ENCODE measurements at places on chromosomes 11 and 22.

DNA sequence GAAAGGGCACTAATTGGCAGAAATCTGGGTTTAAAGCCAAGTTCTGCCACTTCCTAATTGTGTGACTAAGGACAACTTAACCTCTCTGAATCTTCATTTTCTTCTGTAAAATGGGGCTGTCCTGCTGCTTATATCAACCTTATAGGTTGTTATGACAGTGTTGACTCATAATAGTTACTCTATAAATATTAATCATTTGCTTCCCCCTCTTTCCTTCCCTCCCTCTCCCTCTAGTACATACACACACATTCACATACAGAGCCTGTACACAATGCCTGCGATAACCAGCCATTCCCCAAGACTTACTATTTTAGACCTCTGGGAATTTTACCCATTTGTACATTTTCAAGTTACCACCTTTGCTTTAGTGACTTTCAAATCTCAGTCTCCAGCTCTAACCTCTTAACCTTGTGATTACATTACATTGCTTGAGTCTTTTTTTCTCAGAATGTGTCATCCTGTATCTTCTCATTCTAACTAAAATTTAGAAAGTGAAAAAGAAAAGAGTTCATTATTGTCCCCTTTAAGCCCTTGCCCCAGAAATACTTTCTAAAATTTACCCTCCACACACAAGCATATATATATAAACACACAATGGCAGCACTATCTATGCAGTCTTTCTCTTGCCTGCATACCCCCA, 31.9 kb downstream of the GDPD4 start:
- peak; percentile 52 for DNase-seq

- DNase-seq: no peak
Observed at GRCh38 chr11:27553186-27553585, 46.6 kb upstream of the LIN7C start.

- peak; percentile 68 for DNase-seq
Observed at GRCh38 chr11:33044285-33044756, 4.9 kb downstream of the TCP11L1 start.

- DNase-seq: no peak
Observed at GRCh38 chr22:40586781-40587180, 49.7 kb downstream of the MRTFA start.

DNA sequence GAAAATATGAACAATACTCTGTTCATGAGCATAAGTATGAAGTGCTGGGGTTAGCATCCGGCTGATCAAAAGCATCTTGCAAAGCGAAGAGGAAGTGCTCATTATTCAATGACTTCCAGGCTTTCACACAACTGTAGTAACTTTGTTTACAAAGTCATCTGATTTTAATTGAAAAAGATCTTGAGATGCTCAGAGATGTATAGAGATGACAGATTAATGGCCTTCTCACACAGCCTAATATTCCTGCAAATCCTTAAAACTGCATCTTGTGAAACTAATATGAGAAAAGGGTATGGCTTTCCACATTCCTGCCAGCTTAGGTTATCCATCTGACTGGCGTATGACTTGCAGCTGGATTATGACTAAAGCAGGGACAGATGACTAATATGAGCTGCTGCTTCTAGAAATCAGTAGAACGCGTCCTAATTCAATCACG, 125.4 kb downstream of the CASP12 start:
- peak; percentile 94 for DNase-seq

DNA sequence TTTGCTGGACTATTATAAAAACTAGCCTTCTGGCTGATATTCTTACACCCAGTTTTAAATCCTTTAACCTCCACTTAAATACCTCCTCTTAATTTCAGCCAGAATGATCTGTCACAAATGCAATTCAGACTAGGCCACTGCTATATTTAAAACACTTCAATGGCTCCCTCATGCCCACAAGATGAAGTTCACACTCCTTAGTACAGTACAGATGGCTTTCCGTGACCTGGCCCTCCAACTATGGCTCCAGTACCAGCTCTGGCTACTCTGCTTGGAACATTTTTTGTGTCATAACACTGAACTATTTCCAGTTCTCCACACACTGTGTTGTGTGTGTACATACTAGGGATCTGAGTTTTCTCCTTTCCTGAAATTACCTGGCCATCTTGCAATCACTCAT, 353.4 kb downstream of the SOX6 start:
- DNase-seq: no peak

- DNase-seq: peak; percentile 53
Observed at GRCh38 chr11:7871056-7871455, 60.0 kb downstream of the OR10A6 start.

GRCh38 chr11:1287928-1288327, 21.5 kb downstream of the TOLLIP start:
- no peak for DNase-seq

- DNase-seq: peak; percentile 21
Observed at GRCh38 chr11:62217191-62217748, 8.8 kb downstream of the SCGB2A1 start.

GRCh38 chr11:71342116-71342515, 89.7 kb upstream of the SHANK2 start:
- peak; percentile 35 for DNase-seq

- DNase-seq: no peak
Observed at GRCh38 chr11:69003301-69003865, 9.7 kb downstream of the MRGPRF start.

DNA sequence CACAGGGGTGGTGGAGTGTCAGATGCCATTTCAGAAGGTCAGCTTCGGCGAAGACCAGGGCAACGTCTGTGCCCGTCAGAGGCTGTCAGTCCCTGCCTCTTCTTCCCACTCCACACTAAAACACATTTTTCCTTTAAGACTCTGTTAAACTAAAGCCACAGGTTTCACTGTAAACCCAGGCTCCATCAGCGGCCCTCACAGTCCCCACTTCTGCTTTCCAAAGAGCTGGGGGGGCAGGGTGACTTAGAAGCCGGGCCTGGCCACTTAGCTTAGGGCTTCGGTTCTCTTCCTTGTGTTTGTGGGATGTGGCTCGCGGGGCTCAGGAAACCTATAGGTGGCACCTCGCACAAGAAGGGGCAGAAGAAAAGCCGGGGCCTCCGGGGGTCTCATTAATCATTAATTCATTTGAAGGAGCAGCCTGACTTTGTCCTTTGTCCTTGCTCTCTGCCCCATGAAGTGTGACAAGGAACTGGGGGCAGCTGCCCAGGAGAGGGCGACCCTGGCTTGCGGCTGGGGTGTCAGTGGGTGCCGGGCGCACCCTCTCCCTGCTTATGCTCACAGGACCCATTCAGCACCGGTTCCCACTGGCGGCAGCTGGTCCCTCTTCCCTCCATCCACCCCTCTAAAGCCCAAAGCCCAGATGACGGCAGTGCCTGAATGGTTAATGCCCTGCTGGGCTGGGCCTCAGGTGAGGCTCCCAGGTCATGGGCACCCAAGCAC, 4.1 kb downstream of the SLC25A45 start:
- DNase-seq: no peak

DNA sequence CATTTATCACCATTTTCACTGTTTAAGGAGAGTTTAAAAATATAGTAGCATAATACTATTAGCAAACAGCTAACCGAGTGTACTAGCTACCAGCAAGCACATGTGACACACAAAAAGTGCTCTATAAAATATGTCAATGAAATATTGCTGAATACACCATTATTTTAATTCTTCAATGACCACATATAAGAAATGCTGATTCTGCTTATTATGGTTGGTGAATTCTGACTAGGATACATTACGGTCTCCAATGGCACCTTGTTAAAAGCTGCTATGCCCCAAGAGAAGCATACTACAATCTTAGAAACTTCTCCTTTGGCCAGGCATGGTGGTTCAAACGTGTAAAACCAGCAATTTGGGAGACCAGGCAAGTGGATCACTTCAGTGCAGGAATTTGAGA, 129.8 kb downstream of the MRTFA start:
- DNase-seq: no peak

- DNase-seq: no peak
Observed at GRCh38 chr11:69909561-69910518, 90.6 kb upstream of the FGF3 start.

DNA sequence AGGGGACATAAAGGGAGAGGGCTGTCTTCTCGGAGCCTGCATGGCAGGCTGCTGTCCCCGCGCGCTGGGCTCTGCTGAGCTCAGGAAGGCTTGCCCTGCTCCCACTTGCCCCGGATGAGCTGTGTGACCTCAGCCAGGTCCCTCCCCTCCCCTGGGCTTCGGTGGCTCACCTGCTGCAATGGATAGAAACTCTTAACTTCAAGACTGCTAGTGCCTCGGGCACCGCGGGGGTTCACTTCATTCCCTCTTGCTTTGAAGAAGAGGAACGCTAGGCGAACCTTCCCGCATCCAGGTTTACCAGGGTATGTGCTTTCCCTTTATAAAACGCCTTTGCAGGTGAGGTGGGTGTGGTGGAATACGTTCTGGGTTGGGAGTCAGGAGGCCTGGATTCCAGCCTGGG, 115.0 kb downstream of the PHF21B start:
- no peak for DNase-seq

DNA sequence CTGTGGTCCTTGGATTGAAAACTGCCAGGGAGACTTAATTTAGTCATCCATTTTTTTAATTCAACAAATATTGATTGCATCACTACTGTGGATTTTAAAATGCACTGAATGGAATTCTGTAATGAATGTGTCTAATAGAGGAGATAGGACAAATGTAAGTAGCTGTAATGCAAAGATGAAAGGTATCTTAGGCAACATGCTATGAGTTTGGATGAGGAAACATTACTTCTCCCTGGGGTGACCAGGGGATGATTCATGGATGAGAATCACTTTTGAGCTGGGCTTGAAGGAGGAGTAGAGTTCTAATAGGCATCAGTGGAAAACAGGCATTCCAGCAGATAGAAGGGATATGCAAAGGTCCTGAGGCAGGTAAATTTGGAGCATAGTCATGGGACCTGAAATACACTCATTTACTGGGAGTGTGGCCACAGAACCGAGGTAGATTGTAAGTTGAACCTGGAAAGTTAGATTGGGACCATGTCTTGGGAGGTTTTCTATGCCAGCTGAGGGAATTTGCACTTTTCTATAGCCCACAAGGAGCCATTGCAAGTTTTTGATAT, 43.4 kb downstream of the PKNOX2 start:
- DNase-seq: peak; percentile 25

- no peak for DNase-seq
Observed at GRCh38 chr11:61290905-61291690, 4.0 kb downstream of the VWCE start.

DNA sequence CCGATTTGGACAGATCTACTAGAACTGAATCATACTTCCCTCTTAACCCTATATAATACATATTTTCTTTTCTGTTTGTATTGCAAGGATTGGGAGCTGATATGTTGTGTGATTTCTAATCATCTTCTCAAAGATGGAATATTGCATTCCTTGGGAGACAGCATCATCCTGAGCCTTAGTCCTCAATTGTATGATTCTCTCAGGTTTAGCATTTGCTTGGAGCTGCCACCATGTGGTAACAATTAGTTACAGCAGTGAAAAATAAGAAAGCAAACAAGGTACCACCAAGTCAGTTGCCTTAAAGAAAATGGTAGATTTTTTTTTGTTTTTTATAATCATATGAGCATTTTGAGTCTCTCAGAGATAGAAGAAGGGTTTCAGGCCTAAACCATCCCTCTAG, 11.9 kb downstream of the SNX19 start:
- peak; percentile 36 for DNase-seq

DNA sequence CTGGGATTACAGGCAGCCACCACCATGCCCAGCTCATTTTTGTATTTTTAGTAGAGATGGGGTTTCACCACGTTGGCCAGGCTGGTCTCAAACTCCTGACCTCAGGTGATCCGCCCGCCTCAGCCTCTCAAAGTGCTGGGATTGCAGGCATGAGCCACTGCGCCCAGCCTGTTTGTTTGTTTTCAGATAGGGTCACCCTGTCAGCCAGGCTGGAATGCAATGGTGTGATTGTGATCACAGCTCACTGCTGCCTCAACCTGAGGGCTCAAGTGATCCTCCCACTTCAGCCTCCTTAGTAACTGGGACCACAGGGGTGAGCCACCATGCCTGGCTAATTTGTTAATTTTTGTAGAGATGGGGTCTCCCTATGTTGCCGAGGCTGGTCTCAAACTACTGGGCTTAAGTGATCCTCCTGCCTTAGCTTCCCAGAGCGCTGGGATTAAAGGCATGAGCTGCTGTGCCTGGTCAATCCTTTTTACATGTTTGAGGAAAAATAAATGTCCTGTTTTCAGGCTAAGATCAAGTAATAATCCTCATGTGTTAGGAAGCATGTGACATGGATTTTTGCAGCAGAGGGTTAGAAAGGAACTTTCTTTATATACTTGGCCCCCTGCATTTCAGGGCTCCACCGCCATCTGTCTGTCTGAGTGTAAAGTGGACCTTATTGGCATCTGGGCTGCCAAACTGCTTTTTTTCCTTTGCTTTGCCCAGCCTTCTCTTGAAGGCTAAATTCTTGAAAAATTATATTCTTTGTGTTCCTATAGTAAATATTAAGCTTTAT, 4.8 kb upstream of the SLC3A2 start:
- DNase-seq: no peak

DNA sequence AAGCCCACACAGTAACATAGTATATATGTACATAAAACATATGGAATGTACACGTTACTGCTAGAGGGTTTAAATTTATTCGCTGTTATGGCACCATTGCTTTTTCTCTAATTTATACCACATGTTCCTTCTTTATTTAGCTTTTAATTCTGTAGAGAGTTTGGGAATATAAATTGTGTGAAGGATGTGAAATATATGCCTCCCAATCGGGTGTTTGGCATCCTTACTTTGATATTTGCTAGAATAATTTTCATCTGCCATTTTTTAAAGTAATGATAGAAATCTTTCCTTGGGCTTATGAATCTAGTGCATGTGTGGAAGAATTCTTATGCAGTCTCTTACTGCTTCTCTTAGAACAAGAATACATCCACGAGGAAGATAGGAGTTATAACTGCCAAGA, 509.8 kb upstream of the RAG2 start:
- no peak for DNase-seq

DNA sequence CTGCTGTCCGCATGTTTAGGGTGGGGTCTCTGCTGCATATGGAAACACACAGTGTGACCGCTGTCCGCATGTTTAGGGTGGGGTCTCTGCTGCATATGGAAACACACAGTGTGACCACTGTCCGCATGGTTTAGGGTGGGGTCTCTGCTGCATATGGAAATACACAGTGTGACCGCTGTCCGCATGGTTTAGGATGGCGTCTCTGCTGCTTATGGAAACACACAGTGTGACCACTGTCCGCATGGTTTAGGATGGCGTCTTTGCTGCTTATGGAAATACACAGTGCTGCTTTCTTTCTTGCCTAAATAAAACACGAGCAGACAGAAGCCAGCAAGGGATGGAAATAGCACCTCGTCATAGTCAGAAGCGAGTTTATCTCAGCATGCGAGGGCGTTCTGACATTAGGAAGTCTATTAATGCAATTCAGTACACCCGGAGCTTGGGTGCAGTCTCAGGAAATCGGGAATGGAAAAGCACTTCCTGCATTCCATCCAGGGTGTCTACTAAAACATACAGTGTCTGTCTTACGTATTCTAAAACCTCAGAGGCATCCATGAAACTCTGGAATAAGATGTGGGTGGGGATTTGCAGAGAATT, 32.6 kb upstream of the TOLLIP start:
- peak; percentile 35 for DNase-seq

- DNase-seq: no peak
Observed at GRCh38 chr11:117928446-117929141, 608 bp downstream of the TMPRSS13 start.

Measured in iris pigment epithelial cell (primary cell).